NCI-H2171 treated with DMSO at 0.1 percent for 48 hours (cell line): ENCODE measurements at places on chromosomes 3 and 15.

GRCh38 chr3:131020122-131020693 is 6.4 kb downstream of the ASTE1 start:
- DNase-seq = no peak

DNA sequence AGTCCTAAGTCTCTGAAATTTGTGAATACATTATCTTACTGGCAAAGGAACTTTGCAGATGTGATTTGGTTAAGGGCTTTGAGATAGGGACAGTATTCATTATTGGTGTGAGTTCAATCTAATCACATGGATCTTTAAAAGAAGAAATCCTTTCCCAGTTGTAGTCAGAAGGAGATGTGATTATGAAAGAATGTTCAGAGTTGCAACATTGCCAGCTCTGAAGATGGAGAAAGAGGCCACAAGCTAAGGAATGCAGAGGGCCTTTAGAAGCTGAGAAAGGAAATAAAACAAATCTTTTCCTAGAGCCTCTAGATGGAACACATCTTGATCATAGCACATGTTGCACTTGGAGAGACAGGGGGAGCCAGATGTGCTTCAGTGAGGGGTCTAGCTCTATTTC is 27.7 kb upstream of the SIAH2 start:
- DNase-seq = no peak

- peak; percentile 91 for DNase-seq
These were observed 83.1 kb upstream of the PLCL2 start for GRCh38 chr3:16801698-16802097.

DNA sequence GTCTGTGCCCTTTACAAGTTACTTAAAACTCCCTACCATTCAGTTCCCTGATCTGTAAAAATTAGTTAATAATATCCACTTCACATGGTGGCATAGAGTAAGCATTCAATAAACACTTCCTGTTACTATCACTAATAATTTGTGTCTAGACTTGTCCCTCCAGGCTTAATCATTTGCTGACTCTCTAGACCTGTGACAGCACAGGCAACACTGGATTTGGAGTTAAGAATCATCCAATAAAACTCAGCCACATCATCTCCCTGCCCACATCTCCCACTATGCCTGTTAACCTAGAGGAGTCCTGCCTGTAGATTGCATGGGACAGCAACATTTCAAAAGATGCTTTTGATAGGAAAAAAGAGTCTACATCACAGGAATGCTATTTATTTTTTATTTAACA is 564.6 kb downstream of the MFSD1 start:
- DNase-seq = no peak

- DNase-seq = peak; percentile 72
These were observed 45.0 kb downstream of the GPR176 start for GRCh38 chr15:39874890-39875549.

- no peak for DNase-seq
These were observed 70.5 kb downstream of the CHST2 start for GRCh38 chr3:143190101-143190500.

- no peak for DNase-seq
These were observed 148.8 kb downstream of the KCNMB2 start for GRCh38 chr3:178684881-178685590.

DNA sequence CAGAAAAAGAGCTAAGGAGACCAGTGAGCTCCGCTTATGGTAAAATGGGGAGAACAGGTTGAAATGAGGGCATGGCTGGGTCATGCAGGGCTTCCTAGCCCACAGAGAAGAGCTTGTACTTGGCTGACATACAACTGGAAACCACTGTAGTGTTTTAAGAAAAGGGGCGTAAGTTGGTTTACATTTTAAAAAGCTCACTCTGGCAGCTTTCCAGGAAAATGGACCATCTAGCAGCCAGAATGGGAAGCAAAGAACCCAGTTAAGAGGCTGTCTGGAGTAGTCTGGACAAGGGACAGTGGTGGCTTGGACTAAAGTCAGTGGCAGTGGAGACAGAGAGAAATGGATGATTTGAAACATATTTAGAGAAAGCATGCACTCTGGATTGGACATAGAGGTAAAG is 1.9 kb downstream of the MORC1 start:
- no peak for DNase-seq

DNA sequence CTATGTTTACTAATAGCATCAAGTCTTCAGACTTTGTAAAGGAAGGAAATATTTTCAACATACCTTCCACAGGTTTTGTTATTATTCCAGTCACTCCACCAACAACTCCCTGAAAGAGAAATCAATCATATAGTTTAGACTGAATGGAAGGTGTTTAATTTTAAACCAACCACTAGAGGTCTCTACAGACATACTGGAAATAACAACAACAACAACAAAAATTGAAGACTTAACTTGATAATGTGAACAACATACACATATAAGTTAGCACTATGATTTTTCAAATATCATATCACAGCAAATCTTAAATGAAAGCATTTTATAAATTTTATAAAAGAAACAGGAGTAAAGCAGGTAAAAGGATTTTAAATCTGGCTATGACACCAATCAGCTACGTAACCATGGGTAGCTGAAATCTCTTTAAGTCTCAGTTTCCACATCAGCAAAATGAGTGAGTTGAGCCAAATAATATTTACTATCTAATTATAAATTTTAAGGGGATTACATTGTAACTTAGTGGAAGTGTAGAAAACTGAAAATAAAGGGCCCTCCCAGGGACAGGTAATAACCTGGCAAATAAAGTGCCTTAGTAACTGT is 188.2 kb downstream of the VPS13C start:
- peak; percentile 56 for DNase-seq

DNA sequence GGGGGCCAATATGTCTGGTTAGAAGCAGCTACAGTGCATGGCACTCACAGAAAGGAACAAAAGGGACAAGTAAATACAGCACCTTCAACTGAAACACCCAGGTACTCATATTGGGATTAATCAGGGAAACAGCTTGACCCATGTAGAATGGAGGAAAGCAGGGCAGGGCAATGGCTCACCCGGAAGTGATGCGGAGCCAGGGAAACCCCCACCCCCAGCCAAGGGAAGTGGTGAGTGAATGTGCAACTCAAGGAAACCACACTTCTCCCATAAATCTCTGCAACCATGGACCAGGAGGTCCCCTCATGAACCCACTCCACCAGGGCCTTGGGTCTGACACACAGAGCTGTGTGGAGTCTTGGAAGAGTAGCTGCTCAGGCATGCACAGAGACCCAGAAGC is 117.1 kb downstream of the MTHFS start:
- no peak for DNase-seq
